ENCODE measurements at places on chromosomes 12 and 14. TPM values are rescaled to one million over a fixed set of nuclear protein-coding genes. Genes with fewer than 3 reads are reported as not detected.

Gene GPR65
- 8.1 TPM for total RNA-seq

Gene C1S
- total RNA-seq = 4.7 TPM

Gene MED13L
- 18.8 TPM for total RNA-seq

Gene NFATC4
- total RNA-seq = 17.1 TPM

Gene NXPH4
- total RNA-seq = 4.2 TPM

Gene LARP4
- total RNA-seq = 29.8 TPM

Measured in Karpas-422 (cell line).